ENCODE measurements at places on chromosomes 6 and 20.

GRCh38 chr6:16305788-16306187, 67.4 kb downstream of the GMPR start:
- DNase-seq: no peak

- DNase-seq: no peak
Observed at GRCh38 chr6:133499662-133500061, 258.5 kb downstream of the EYA4 start.

GRCh38 chr6:9250852-9251251, 815.5 kb upstream of the SLC35B3 start:
- peak; percentile 77 for DNase-seq

- peak; percentile 6 for DNase-seq
Observed at GRCh38 chr6:139650941-139651340, 276.5 kb upstream of the CITED2 start.

DNA sequence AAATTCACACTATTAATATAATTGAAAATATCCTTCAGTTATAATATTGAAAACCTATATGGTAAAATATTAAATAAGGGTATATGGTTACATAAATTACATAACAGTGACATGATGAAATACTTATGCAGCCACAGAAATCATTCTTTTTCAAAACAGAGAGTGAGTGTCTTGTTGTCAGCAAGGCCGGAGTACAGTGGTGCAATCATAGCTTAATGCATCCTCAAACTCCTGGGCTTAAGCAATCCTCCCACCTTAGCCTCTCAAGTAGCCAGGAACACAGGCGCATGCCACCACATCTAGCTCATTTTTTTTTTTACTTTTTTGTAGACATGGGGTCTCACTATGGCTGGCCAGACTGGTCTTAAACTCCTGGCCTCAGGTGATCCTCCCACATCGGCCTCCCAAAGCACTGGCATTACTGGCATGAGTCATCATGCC, 40.4 kb downstream of the FAM8A1 start:
- no peak for DNase-seq

- DNase-seq: peak; percentile 86
Observed at GRCh38 chr20:2873747-2874041, 413 bp downstream of the PTPRA start.

DNA sequence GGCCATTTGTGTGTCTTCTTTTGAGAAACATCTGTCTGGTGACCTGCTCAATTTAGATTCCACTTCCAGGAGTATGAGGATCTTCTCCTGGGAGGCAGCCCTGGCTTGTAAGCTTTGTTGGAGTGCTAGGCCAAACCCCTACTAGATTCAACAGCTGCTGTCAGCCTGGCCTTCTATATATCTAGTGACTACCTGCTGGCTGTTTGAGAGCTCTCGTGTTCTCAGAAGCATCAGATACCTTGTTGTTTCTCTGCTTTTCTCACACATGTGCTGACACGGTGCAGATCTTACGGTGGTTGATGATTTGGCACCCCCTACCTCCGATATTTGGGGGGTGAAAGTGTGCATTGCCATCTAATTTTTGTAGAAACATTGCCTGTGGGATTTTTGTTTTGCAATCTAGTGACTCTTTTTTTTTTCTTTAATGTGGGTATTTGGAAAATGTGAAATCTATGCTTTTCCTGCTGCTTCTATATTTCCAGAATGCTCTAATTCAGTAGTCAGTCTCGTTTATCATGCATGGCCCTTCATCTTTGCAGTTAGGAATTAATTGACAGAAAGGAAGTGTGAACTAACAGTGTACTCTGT, 4.7 kb downstream of the CCN2 start:
- DNase-seq: no peak

DNA sequence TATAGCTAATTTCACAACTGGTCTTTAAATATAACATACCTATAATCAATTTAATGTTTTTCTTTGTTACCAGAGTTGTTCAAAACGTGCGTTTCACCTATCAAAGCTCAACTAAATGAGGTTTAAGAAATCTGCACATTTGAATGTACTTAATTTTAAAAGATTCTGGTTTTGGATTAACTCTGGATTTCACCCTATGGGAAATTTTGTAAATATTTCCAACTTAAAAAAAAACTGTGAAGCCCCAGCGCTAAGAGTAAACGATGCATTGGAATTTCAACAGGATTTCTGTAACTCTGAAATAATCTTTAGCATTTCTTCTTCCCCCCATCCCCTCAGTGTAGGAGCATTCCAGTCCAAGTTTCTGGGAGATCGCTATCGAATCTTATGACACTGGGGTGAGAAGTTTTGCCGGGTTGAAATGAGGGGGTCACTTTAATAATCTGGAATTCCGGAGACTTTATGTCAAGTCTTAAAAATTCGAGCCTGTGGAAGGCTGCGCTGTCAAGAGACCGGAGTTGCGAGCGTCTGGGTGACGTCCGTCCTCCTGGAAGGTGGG, 643 bp upstream of the MAP3K4 start:
- no peak for DNase-seq

DNA sequence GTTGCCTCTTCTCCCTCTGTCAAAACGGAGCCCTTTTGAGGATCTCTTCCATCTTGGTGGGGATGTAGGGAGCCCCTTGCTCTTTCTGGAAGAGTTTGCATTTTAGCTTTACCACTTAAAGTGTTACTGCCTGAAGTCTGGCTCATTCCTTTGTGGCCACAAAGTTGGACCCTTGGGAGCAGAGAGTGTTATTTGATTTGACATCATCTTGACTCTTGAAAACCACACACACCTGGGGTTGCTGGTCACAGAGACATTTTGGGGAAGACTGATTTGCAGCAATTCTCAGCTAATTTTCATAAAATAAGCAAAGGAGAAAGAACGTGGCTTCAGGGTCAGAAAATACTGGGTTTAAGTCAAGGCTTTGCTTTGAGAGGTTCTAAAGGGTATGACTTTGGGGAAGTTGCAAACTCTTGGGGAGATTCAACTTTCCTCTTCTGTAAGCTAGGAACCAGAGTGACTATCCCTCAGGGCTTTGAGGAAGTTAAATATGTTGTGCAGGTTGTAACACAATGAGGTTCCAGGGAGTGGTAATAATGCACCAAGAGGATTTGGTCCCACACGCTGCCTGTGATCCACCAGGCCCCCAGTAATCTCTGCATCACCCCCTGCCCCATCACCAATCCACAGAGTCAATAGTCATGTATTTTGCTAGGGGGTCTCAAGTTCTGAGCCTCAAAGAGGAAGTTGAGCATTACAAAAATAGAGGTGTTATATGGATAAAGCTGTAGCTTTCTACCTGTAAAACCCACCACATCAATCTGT, 141.6 kb upstream of the SLC24A3 start:
- no peak for DNase-seq

DNA sequence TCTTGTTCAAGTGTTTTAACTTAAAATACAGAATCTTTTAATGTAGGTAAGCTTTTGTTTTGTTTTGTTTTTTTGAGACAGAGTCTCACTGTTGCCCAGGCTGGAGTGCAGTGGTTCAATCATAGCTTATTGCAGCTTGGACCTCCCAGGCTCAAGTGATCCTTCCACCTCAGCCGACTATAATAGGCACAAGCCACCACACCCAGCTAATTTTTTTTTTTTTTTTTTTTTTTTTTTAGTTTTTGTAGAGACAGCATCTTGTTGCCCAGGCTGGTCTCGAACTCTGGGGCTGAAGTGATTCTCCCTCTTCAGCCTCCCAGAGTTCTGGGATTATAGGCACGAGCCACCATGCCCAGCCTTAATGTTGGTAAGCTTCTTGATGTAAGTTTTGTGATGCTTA, 3.3 kb downstream of the EFHC1 start:
- DNase-seq: no peak

DNA sequence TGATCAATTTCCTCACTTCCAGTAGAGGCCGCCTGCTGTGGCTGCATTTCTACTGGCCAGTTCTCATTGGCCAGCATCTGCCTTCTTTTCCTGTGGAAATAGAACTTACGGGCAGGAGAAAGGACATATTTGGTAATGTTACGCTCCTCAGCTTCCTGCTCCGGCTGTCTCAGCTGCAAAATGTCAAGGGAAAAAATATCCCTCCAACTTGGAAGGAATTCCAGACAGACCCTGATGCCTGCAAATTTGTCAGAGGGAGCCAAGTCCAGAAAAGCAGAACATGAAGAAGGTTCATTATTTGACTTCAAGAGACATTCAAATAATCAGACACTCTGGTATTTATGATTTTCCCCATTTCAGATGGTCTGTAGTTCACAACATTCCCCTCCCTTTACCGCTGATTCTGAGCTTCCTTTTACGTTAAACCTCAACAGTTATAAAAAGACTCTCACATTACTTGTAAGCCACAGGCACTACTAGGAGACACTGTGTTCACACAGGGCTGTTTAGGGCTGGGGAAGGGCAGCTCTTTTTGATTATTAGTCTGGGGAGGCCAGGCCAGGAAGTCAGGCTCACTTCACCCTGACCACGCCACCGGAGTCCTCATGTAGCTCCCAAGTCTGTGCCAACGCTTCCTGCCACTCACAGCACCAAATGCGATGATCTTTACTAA, 179.6 kb upstream of the CCN2 start:
- peak; percentile 38 for DNase-seq

- DNase-seq: no peak
Observed at GRCh38 chr6:46035242-46035641, 19.6 kb upstream of the CLIC5 start.

- DNase-seq: no peak
Observed at GRCh38 chr6:39688494-39688893, 36.7 kb downstream of the KIF6 start.

DNA sequence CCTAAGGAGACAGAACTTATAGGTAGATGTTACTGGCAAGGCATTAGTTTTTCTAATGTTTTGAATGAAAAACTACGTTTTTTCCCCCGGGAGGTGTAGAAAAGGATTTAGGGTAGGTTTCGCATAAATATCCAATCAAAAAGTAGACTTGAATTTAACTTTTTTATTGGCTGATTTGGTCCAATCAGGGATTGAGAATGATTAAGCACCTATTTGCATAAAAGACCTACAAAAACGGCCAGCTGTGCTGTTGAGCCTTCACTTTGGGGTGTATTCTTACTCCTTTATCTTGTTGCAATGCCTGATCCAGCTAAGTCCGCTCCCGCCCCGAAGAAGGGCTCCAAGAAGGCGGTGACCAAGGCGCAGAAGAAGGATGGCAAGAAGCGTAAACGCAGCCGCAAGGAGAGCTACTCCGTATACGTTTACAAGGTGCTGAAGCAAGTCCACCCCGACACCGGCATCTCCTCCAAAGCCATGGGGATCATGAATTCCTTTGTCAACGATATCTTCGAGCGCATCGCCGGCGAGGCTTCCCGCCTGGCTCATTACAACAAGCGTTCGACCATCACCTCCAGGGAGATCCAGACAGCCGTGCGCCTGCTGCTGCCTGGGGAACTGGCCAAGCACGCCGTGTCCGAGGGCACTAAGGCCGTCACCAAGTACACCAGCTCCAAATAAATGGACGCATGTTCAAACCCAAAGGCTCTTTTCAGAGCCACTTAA, 113.5 kb upstream of the BTN3A2 start:
- peak; percentile 95 for DNase-seq

DNA sequence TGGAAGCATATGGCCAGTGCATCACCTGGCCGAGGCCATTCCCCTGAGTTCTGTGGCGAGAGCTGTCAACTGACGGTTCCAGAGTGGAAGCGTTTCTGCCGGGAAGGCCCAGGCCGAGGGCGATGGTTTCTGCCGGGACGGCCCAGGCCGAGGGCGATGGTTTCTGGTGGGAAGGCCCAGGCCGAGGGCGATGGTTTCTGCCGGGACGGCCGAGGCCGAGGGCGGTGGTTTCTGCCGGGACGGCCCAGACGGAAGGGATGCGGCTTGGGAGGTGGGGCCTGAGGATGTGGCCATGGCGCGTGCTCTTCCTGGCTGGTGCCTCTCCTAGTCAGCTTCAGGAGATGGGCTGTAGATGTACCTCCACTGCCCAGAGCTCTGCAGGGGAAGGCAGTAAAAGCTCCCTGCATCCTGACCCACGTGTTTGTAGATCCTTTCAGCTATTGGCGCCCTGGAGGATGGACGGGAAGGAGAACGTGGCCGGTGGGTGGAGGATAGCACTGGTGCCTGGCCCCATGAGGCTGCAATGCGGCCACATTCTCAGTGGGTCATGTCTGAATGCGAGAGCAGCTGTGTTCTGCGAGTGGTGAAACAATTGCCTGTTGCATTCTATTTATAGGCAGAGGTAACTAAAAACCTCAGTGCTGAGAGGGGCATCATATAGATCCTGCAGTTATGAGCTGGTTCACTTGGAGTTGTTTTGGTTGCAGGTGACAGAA, 12.8 kb downstream of the TPD52L2 start:
- no peak for DNase-seq

DNA sequence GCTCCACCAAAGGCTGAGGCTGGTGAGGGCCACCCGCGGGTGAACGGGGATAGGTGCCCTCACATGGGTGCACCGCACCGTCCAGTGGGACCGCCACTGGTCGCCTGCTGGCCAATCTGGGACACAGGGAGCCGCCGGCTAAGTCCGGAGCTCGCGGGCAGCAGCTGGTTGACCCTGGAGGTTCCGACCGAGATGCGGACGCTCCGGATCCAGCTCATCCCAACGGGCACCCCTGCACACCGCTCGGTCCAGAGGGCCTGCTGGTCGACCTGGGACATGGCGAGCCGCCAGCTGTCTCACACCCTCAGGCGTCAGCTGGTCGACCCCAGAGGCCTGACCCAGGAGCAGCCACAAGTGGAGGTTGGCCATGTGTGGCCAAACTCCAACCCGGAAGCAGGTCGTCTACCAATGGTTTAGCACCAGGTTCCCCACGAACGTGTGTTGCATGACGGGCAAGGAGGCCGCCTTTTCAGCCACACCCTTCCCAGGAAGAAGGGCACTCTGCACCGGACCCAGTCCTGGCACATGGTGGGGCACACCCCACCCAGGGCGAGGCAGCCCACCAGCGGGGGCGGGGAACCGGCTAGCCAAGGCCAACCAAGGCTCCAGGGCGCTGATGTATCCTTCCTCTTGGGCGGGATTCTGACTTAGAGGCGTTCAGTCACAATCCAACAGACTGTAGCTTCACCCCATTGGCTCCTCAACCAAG, 746.0 kb upstream of the DEFB115 start:
- DNase-seq: no peak

DNA sequence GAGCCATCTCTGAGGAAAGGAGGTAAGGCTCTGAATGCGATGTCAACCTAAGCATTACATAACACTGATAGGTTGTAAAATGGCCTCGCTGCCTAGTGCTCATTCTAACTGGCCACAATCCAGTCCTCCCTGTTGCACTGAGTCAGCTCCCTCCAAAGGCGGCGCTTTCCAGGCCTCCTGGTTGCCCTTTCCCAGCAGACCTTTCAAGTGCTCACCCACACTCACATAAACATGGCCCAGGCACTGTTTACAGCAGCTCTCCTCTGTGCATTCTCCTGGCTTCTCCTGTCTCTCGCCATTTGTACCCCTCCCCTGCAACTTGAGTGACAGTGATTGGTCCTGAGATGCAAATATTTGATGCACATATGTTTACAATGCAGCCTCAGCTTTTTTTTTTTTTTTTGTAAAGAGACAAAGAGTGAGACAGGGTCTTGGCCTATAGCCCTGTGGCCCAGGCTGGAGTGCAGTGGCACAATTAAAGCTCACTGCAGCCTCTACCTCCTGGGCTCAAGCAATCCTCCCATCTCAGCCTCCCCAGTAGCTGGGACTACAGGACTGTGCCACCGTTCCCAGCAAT, 36.8 kb upstream of the PRND start:
- no peak for DNase-seq

DNA sequence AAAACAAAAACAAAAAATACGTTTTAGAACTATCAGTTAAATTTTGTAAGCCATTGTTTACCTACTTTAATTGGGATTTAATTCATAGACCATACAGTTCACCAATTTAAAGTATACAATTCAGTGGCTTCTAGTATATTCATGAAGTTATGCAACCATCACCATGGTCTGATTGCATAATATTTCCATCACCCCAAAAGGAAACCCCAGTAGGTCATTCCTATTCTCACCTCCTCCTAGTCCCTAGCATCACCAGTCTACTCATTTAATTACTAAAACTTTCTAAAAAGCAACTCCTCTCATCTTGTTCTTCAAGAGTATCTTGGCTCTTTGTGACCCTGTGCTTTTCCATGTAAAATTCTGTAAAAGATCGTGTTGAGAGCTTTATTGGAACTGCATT, 60.2 kb downstream of the ASXL1 start:
- no peak for DNase-seq
